Stomach (tissue), 19 donors: ENCODE measurements at places on chromosomes 11 and 22.
A peak's percentile ranks its signal among the peaks of the same experiment; 100 is the strongest.

GRCh38 chr11:117238221-117238620 is 5.8 kb downstream of the RNF214 start:
- no peak for DNase-seq

DNA sequence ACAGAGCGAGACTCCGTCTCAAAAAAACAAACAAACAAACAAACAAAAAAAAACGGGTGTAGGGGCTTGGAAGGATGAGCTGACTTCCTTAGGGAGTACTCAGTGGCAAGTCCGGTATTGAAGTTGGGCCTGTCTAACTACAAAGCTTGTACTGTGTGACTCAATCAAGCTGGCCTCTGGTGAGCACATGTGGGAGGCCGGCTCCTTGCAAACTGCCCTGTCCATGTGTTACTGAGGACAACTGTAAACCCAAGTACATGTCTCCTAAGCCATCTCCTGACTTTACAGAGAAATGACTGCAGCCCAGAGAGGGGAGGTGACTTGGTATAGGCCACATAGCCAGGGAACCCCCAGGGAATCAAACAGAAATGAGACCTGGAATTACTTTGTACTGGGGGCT is 11.6 kb downstream of the RIBC2 start:
- DNase-seq, result no peak

DNA sequence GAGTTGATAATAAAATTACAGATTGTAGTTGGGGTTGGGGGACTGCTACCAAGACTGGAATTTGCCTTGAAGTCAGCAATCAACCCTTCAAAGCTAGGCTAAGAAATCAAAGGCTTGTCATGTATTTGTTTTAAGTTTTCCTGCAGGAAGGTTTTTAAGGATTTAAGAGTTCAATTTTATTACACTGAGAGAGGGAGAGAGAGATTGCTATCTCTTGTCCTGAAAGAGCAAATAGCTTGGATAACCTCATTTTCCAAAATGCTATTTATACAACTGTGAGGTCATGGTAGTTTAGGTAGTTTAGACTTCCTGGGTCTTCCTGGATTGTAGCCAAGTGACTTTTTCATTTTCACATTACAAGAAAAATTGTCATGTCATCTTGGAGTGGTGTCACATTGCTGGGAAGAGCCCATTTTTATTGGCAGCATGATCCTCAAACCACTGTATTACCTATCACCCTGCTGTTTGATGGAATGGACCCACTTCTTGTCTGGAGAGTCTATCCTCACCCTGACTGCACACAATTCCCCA is 10.1 kb upstream of the PRSS23 start:
- no peak for DNase-seq

DNA sequence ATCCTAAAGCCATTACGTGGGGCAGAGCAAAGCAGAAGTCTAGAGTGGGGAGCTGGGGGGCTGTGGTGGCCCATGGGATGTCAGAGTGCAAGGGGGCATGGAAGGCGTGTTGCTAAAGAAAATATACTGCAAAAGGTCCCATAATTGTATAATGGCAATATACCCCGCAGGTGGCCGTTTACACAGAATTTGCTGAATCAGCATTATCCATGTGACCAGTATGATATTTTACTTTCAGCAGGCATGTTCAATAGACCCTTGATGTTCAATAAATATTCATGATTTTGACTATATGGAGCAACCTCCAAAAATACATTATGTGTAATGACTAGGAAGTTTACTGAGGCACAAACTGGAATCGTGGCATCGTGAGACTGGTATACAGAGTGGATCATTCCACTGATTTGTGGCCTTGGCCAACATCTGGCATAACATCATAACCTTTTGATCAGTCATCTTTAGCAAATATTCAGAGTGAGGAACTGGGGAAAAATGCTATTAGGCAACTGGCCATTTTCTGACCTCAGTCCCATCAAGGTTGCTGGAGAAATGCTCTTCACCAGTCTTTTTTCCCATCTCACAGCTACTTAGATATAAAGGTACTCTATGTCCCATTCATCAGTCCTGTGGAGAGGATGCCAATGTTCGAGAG is 29.3 kb upstream of the PPP2R1B start:
- no peak for DNase-seq

- DNase-seq, result peak; percentile 88
Observed at GRCh38 chr11:46308631-46309419, 31.4 kb downstream of the CREB3L1 start.

GRCh38 chr11:29989174-29989970 is 27.5 kb downstream of the KCNA4 start:
- DNase-seq, result peak; percentile 60

- no peak for DNase-seq
Observed at GRCh38 chr22:32380991-32381390, 23.3 kb downstream of the RFPL3 start.

DNA sequence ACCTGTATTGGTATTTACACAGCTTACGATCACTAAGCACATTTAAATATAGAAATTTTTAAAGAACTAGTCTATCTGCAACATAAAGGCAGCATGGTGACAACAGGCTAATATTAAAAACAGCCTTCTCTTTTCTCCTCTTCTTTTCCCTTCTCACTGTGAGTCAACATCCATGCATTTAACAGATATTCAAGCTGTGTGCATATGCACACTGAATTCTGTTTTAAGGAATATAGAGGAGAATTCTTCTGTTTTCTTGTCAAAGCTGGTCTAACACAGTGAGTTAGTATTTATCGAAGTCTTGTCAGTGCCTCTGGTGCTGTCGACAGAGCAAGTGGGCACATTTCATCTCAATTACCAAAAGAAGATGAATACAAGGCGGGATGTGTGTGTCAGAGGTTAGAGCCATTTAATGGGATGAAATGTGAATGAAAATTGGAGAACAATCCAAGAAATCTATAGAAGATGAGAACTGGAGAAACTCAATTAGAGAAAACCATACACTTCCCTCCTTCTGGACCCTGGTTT is 282.3 kb downstream of the FAT3 start:
- no peak for DNase-seq

DNA sequence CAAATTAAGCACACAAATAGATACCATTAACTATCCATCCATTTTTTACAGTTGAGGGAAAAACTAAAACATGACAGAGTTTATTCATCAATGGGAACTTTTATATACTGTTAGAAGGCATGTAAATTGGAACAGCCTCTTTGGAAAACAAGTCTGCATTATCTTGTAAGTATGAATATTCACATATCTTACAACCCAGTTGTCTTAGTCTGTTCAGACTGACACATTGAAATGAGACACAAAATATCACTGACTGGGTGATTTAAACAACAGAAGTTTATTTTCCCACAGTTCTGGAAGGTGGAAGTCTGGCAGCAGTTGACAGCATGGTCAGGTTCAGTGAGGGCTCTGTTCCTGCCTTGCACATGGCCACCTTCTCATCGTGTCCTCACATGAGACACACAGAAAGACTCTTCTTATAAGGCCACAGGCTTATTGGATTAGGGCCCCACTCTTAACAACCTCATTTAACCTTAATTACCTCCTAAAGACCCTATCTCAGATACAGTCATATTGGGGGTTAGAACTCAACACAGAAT is 5.4 kb upstream of the EIF3F start:
- DNase-seq, result no peak

DNA sequence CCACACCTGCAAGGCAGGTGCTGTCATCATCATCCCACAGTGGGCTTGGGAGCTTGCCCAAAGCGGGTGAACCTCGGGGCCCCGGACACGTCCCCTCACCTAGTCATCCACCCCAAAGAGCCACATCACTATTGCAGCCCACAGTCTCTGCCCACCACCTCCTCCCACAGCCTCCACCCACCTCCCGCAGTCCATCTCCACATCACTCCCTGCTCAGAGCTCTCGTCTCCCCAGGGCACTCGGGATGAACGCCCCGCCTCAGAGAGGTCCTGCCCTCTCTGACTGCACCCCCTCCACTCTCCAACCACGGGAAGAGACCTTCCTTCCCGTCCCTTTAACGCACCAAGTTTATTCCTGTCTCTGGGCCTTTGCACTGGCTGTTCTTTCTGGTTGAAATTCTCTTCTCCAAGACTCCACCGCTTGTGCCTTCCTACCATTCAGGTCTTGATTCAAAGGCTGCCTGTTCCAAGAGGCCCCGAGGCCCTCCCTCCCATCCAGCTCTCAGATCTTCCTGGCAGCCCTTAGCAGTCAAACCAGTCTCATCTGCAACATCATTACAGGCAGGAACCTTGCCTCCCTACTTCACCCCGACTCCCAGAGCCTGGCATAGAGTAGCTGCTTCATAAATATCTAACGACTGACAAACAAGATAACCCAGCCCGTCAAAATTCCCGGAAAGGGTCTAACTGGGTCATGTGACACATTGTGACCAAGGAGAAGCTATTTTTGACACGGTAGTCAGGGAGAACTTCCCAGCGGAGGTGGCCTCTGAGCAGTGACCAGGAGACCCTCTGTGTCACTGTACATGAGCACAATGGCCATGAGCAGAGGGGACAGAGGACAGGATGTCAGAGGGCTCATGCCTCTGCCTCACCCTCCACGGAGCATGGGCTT is 11.1 kb downstream of the KCNJ4 start:
- no peak for DNase-seq

GRCh38 chr22:19448076-19448607 is 631 bp upstream of the C22orf39 start:
- peak; percentile 28 for DNase-seq
